Ascending aorta (tissue), 2 donors: ENCODE measurements at places on chromosomes 2 and 18. TPM values are rescaled to one million over a fixed set of nuclear protein-coding genes. Genes with fewer than 3 reads are reported as not detected.

- DNase-seq, result no peak
These were observed 57.1 kb downstream of the PDK1 start for GRCh38 chr2:172613040-172613439.

BABAM2 gene
- total RNA-seq, result 19.6 TPM

CSRNP3 gene
- total RNA-seq, result 2.8 TPM

GRCh38 chr2:98669675-98670074 is 61.3 kb downstream of the MGAT4A start:
- no peak for DNase-seq

C2orf81 gene
- total RNA-seq, result 10.3 TPM

DNA sequence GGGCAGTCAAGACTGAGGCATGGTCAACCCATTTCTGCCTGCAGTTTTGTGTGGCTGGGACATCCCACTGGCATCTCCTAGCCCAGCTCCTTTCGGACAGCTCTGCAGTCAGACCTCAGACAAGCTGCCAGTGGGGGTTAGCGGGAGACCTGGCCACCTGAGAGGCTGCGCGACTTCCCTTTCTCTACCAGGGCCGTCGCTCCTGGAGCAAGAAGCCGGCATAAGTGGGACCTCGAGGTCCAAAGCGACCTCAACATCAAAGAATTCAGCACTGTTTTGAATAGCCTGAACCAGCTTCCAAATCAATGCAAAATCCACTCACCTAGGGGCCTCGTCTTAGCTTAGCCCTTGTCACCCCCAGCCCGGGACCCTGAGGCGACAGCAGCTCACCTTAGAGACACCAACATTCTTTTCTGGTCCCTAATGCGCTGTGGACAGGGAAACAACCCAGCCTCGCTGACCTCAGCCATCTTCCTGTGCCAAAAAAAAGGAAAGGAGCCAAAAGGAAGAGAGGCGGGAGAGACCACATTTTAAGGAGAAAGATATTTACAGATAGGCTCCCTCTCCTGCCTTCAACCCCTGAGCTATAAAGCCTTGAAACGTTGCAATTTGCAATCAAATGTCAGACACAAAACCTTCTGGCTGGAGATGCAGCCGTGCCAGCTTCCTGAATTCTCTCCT is 81.2 kb downstream of the GFPT1 start:
- DNase-seq, result no peak

PRKAG3 gene
- not detected for total RNA-seq

DNA sequence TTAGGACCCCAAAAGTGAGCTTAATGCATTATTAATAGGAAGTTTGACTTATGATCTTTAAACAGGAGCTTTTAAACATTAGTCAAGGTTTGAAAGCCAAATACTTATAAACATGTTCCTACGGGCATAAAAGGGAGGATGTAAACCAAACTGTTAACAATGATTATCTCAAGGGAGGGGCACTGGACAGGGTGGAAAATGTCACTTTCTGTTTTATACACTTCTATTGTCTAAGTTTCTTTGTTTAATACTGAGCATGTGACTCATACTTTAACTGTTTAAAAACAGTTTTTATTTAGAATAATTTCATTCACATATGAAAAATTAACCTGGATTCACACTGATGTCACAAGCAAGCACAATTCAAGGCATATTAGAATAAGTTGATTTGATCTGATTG is 18.3 kb upstream of the ITGA6 start:
- no peak for DNase-seq

GRCh38 chr2:187581125-187581896 is 27.1 kb upstream of the TFPI start:
- no peak for DNase-seq
